RWPE2 (cell line): ENCODE measurements at places on chromosomes 7 and 10.

GRCh38 chr7:68423356-68423755, 1174.9 kb upstream of the AUTS2 start:
- DNase-seq: no peak

GRCh38 chr7:118055647-118056046, 128.3 kb upstream of the LSM8 start:
- DNase-seq: no peak

- no peak for DNase-seq
Observed at GRCh38 chr7:79570903-79571302, 117.4 kb upstream of the MAGI2 start.

- no peak for DNase-seq
Observed at GRCh38 chr10:89475591-89475998, 59.8 kb downstream of the SLC16A12 start.

DNA sequence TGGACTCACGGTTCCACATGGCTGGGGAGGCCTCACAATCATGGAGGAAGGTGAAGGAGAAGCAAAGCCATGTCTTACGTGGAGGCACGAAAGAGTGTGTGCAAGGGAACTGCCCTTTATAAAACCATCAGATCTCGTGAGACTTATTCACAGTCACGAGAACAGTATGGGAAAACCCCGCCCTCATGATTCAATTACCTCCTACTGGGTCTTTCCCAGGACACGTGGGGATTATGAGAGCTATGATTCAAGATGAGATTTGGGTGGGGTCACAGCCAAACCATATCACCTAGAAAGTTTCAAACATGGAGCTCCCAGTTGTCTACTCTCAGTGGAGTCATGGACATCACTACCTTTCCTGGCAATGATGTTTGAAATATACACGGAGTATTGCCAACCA, 49.6 kb downstream of the CYCS start:
- DNase-seq: no peak

DNA sequence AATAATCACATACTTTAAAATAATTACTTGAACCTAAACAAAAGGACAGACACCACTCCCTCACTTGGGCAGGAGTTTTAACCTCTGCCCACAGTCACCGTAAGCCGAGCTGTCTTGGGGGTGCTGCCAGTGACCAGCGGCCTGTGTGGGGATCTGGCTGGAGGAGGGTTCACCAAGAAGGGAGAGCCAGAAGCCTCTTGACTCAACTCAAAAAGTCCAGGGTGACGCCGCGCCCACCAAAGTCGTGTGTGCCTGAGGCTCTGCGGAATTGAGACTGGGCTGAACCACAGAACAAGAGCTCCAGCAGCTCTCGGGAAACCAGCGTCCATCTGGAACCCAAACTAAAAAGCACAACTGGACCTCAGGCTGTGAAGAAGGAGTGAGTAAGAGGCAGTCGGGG, 35.8 kb downstream of the ZFAND2A start:
- no peak for DNase-seq

- DNase-seq: no peak
Observed at GRCh38 chr7:66344166-66344565, 139.0 kb downstream of the TPST1 start.

- DNase-seq: no peak
Observed at GRCh38 chr7:131238347-131238931, 89.2 kb upstream of the MKLN1 start.

GRCh38 chr7:151676759-151677158, 157.1 kb upstream of the RHEB start:
- no peak for DNase-seq

- DNase-seq: no peak
Observed at GRCh38 chr10:70176441-70176840, 6.1 kb upstream of the SAR1A start.

- no peak for DNase-seq
Observed at GRCh38 chr10:22305721-22306120, 10.5 kb upstream of the COMMD3 start.

- no peak for DNase-seq
Observed at GRCh38 chr7:151455690-151456089, 15.7 kb upstream of the CRYGN start.

GRCh38 chr10:127041552-127041951, 136.3 kb downstream of the DOCK1 start:
- DNase-seq: no peak

DNA sequence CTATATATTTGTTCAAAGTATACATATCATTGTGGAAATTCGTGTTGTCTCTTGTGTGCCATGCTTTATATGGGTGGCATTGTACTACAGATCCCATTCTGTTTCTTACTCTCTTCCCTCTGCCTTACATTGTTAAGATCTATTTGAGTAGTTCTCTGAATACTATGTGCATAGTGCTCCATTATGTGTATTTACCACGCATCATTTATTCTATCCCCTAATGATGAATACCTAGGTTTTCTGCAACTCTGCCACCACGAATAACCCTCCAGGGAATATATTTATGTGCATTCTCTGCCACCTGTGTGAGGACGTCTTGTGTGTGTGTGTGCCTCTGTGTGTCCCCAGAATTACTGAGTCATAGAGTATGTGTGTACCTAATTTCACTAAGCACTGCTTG, 431.2 kb upstream of the C7orf33 start:
- no peak for DNase-seq

DNA sequence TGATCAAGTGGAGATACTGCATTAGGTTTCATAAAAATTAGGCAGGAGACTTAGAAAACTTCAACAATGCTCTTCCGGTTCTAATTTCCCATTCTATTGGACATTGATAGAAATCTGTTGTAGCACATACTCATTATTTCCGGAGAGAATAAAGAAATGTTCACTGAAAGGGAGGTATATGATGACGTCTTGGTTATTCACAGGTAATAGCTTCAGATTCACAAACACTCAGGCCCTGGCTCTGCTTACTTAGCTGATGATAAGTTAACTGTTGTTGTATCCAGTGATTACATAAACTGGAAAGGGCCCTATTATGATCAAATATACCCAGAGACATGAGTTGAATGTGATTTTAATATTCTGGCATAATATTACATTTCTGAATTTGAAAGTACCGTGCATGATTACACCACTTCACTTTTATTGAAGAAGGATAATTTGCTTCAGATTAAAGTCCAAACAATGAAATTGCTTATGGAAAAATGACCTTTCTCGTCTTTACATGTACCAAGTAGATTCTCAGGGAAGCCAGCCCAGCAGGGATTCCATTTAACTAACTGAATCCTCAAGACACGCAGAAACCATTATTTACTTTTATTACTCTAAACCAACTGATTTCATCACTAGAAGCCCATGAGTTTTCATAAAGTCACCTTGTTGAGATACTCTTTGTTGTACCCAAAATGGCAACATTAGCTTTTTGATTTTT, 288.0 kb upstream of the PITRM1 start:
- DNase-seq: no peak

DNA sequence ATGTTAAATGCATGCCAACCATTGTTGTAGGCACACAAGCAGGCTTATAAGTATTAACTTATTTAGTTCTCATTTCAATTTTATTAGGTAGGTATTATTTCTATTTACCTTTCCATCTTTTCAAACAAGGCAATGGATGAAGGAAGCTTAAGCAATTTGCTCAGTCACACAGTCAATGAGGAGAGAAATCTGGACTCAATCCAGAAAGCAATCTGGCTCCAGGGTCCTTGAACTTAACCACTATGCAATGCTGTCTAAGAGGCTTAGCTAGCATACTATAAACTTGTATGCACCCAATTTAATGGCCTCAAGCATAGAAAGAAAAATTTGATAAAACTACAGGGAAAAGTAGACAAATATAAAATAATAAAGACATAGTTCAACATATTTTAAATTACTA, 88.6 kb downstream of the VWDE start:
- DNase-seq: no peak

DNA sequence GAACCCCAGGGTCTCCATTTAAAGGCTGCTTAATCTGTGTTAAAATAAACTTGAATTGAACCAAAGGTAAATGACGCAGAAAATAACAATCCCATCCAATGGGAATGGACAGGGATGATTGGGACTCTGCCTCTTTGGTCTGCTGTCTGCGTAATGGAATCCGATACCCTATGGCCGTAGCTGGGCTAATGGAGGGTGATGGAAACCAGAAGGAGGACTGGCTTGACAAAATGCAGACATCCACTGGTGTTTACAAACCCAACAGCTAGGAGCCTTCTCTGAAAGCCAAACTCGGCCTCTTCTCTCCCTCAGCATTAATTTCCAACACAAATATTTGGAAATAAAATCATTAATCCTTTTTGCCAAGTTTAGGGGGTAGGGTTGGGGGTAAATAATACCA, 162.2 kb upstream of the CHST15 start:
- DNase-seq: no peak

- no peak for DNase-seq
Observed at GRCh38 chr7:85596827-85597226, 410.0 kb upstream of the SEMA3D start.

DNA sequence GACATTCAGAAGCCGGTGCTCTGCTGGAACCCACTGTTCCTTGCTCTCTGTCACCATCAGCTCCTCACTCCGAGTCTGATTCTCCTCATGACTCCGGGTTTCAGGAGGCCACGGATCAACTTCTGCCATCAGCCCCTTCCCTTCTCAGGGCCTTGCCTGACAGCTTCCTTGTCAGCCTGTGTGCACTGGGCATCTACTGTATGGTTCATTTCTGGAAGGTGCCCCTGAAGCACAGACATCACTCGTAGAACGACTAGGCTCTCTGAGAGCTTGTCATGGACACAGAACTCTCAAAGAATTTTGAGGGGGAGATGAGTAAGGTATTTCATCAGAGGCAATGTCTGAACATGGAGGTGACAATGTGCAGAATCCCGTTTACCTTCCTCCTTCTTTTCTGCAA, 396.1 kb downstream of the TNS3 start:
- no peak for DNase-seq

DNA sequence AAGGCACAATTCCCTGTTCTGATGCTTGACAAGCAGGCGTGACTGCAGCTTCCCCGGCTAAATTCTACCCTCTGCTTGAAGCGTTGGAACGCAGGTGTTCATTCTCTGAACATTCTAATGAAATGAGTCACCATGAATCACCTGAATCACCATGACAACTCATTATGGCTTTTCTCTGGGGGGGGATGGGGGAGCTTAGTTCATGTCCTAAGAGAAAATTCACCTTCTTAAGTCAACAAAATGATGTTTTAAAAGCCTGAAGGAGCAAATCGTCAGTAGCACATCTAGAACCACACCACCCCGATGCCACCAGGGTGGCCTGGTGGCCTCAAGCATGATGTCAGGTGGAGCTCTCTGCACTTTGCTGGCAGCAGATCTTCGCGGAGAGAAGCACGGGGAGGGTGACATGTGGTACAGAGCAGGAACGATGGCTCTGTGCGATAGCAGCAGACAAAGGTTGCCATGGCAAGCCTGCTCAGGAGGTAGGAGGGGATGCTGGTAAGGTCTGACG, 33.7 kb downstream of the DDC start:
- peak; percentile 79 for DNase-seq

- DNase-seq: no peak
Observed at GRCh38 chr10:25048450-25048849, 32.0 kb downstream of the THNSL1 start.

GRCh38 chr7:69090936-69091335, 507.3 kb upstream of the AUTS2 start:
- DNase-seq: no peak

DNA sequence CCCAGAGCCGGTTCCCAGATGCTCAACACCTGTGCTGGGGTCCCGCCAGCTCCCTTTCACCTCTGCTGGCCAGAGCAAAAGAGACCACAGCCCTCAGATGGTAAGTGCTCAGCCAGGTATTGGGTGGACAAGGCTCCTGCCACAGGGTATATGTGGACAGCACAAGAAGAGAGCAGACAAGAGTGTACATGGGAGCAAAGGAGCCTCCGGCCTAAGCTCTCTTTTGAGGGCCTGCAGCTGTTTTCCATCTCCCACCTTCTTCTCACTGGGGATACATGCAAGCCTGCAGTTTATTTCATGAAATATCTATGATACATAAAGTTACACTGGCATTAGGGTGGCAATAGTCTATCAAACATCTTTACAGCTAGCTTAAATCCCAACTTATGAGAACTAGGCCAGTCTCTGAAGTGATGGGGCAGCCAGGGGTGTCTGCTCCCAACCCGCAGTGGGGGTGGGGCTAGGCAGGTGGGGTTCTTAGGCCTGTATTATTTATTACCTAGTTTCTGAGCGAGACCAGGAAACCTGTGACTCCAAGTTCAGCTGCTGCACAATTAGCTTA, 50.4 kb upstream of the DDC start:
- no peak for DNase-seq

- no peak for DNase-seq
Observed at GRCh38 chr7:151179287-151179860, 7.7 kb downstream of the ASB10 start.

- DNase-seq: no peak
Observed at GRCh38 chr10:13268841-13269240, 31.0 kb downstream of the PHYH start.

GRCh38 chr7:148336411-148336810, 254.2 kb upstream of the C7orf33 start:
- DNase-seq: no peak

DNA sequence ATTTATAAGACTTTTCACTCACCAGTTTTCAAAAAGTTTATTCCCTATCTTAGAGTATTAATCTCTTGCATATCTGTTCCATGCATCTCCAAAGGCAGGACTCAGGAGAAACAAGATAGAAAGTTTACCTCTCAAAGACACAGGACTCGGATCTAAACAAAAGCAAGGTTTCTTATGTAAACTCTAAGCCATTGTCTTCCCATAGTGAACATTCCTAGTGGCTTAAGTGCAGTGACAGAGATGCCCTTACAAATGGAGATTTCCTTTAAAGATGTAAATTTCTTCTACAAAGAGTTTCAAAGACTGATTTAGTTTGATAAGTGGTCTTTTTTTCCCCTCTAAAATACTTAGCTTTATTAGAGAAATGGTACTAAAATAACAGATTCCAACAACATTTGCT, 209.8 kb downstream of the ACTR3B start:
- DNase-seq: no peak

GRCh38 chr7:32588657-32589056, 93.4 kb downstream of the AVL9 start:
- no peak for DNase-seq

DNA sequence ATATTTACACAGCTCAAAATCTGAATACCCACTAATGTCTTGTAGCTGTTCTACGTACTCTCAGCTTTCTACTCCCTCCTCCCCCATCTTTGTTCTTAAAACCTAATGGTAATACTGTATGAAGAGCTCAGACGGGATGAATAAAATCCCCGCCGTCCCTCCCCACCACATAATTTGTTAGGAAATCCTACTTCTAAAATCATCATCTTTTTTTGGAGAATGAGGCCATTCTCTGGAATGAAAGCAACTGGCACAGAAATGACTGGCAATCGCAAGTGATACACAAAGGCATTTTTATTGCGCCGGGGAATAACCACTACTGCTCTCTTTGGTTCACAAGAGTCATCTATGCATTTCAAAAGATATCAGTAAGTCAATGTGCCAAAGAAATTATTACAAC, 27.3 kb downstream of the SLC35B4 start:
- DNase-seq: no peak

- DNase-seq: no peak
Observed at GRCh38 chr10:15459218-15459617, 88.1 kb upstream of the FAM171A1 start.

DNA sequence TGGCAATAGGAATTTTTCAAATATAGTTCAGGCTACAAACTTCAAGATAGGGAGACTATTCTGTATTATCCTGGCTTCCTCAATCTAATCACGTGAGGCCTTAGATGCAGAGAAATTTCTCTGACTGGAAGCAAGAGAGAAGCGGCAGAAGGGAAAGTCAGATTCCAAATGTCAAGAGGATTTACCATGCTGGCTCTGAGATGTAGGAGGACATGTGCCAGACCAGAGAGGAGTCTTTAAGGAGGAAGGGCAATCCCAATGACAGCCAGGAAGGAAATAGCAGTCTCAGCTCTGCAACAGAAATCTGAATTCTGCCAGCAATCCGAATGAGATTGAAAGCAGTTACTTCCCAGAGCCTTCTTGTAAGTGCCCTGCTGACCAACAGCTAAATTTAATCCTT, 57.4 kb downstream of the NUTM2E start:
- DNase-seq: no peak
